HS-27A (cell line): ENCODE measurements at places on chromosomes 11 and 22.

GRCh38 chr22:41286639-41287091, 678 bp upstream of the RANGAP1 start:
- no peak for DNase-seq

DNA sequence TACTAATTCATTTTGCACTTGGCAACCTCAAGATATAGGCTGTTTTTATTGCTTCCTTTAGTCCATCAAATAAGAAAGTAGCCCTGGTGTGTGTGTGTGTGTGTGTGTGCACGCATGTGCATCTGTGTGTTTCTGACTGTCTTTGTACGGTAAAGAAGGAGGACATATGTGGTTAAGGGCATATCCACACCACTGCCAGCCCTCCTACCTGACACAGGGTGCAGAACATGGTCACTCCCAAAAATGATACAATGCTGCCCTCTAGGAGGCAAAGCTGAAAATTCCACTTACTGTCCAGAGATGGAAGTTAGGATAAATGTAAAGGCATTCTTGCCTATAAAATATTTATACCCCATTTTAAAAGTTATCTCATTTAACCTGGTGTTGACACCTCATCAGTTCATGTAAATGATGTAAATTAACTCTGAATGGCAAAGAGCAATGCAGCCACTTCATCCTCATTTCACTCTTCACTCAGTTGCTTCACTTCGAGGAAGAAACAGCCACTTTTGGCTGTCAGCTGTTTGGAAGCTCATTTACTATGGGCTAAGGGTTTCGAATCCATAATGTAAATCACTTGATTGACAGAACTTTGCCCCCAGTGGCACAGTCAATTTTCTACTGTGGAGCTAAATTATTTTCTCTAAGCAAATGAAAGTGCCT, 83.1 kb upstream of the MTNR1B start:
- peak; percentile 29 for DNase-seq

GRCh38 chr11:22031791-22032190, 161.1 kb upstream of the ANO5 start:
- no peak for DNase-seq

DNA sequence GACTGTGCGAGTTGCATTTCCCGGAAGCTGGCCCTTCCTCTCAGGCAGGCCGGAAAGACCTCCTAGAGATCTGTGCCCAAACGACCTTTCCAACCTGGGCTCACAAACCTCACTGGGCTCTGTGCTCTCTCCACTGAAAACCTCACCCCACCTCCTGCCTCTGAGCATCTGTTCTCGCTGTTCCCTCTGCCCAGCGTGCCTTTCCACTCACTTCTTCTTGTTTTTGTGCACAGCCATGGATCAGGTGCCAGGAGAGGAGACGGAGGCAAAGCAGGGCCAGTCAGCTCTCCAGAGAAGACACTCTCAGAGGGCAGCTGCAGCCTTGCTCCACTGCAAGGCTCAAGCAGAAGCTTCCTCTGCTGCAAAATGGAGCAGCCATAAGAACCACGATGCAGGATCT, 10.9 kb upstream of the CPT1A start:
- no peak for DNase-seq

DNA sequence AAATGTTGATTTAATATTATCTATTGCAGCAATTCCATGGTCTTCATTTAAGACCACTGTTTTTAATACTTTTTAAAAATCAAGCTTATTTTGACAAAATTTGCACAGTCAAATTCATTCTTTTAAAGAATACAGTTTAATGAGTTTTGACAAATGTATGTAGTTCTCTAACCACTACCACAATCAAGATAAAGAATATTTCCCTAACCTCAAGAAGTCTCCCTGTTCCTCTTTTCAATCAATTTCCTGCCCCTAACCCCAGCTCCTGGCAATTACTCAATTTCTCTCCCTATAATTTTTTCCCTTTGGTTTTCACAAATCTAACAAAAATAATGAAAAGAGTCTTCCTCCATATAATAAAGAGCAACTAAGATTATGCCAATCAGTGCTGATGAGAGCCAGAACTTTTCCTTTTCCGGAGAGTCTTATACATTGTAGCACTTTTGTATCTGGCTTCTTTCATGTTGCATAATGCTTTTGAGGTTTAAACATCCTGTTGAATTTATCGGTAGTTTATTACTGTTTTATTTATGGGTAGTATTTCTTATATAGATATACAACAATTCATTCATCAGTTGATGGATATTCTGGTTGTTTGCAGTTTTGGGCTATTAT, 231.7 kb downstream of the AASDHPPT start:
- no peak for DNase-seq

DNA sequence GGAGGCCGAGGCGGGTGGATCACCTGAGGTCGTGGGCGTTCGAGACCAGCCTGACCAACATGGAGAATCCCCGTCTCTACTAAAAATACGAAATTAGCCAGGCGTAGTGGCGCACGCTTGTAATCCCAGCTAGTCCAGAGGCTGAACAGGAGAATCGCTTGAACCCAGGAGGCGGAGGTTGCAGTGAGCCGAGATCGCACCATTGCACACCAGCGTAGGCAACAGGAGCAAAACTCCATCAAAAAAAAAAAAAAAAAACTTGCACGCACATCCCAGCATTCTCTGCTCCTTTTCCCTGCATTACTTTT, 934 bp upstream of the ATL3 start:
- no peak for DNase-seq

DNA sequence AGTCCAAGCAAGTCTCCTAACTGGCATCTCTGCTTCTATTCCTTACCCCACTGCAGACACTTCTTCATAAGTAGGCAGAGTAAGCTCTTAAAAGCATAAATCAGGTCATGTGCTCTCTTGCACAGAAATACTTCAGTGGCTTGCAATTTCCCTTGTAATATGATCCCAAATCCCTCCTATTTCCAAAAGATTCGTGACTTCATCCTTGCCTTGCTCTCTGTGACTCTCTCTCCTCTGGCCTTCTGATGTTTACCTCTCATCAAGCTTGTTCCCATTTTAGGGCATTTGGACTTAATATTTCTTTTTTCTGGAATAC, 37.4 kb upstream of the NCR3LG1 start:
- DNase-seq = peak; percentile 33

- no peak for DNase-seq
These were observed 99.9 kb upstream of the GUCY1A2 start for GRCh38 chr11:107118025-107118720.

- no peak for DNase-seq
These were observed 89.1 kb downstream of the RPS6KA4 start for GRCh38 chr11:64447831-64448598.

- DNase-seq = no peak
These were observed 37.8 kb downstream of the MRE11 start for GRCh38 chr11:94455861-94456260.

DNA sequence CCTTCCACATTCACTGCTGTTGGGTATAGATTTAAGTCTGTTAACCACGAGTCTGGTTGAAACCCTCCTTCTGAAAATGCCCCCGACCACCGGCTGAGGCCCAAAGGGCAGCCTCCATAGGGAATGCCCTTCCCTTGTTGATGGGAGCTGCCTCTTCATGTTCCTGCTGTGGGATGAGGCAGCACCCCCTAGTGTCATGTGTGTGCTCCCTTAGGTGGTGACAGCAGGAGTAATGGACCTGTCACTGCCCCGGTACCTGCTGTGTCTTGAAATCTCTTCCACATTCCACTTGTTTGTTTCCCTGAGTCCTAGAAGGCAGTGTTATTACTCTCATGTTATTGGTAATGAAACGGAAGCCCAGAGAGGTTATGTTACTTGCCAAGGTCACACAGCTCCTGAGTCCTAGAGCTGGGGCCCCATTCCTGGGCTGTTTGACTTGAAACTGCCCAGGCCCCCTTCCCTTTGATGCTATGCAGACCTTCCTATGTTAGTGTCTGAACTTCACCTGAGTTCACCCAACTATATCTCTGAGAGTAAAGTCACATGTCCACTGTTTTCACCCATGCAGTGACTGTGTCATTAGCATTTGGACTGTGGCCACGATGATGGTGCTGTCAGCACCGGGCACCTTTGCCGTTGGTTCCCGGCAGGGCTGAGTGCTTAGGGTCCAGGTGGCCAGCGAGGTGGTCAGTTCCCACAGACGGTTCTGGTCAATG, 234.3 kb downstream of the TBC1D22A start:
- DNase-seq = no peak

- no peak for DNase-seq
These were observed 7.7 kb upstream of the PANX1 start for GRCh38 chr11:94120946-94121345.

DNA sequence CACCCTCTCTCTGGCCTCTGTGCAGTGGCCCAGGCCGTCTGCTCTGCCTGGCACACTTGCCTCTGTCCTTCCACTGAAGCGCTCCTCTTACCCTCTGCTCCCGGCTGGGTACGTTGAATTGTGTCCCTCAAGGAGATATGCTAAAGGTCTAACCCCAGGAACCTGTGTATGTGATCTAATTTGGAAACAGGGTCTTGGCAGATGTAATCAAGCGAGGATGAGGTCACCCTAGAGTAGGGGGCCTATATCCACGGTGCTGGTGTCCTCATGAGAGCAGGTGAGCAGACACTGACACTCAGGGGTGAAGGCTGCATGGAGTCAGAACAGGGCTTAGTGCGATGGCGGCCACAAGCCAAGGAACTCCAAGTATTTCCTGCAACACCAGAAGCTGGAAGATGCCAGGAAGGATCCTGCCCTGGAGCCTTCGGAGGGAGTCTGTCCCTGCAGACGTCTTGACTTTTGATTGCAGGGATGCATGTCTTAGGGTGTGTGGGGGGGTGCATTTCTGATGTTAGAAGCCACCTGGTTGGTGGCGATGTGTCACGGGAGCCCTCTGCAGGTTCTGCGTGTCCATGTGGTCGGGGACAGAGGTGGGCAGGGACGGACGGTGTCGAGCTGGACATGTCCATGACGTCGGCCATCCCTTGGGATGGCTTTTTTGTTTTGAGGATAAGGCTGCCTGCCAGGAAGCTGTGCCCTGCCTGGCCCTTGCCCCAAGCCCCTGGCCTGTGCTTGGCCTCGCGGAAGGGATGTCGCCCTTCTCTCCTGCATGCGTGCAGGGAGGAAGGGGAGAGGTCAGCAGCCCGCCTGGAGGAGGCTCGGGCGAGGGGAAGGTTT, 68.6 kb downstream of the LRP5 start:
- DNase-seq = peak; percentile 3

DNA sequence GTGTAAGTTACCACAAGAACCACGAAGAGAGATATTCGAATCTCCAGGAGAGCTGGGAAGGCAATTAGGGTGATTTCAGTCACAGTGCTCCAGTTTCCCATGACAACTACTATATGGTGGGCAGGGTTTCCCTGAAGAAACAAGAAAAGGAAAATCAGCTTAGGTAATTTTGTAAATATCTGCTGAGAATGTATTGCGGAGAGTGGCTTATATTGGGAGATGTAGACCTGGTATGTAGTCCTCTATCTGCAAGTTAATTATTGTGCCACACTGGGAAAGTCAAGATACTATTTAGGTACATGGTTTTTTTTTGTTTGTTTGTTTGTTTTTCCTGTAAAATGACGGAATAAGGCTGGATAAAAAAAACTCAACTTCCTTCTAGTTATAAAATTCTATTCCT, at the start of gene OR6M1:
OR6M1 (minus strand) TSS at position 101 of the 400 bp plus-strand sequence; CDS start at position 101, 0 bp downstream.
- no peak for DNase-seq
